ENCODE measurements at places on chromosomes 4 and X.

- no peak for DNase-seq
These were observed 14.7 kb upstream of the GPR50 start for GRCh38 chrX:151161690-151162089.

- DNase-seq = no peak
These were observed 507.8 kb upstream of the INTU start for GRCh38 chr4:127124919-127125318.

- DNase-seq = no peak
These were observed 24.4 kb upstream of the TAB3 start for GRCh38 chrX:30913492-30913891.

- DNase-seq = no peak
These were observed 575 bp downstream of the SLC25A6 start for GRCh38 chrX:1391370-1391706.

DNA sequence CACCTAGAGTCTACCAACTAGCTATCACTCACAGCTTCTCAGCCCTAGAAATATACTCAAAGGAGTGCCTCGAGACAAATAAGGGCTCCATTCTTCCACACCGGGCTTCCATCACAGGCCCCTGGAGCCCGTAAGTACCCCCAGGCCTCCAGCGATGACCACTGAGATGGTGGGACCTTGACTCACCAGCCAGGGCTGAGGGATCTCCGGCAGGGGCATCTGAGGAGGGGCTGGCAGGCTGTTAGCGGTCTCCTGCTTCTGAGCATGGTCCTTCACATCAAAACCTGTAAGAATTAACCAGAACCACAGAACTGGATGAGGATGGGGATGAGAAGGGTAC is 71.3 kb downstream of the AFAP1 start:
- no peak for DNase-seq

DNA sequence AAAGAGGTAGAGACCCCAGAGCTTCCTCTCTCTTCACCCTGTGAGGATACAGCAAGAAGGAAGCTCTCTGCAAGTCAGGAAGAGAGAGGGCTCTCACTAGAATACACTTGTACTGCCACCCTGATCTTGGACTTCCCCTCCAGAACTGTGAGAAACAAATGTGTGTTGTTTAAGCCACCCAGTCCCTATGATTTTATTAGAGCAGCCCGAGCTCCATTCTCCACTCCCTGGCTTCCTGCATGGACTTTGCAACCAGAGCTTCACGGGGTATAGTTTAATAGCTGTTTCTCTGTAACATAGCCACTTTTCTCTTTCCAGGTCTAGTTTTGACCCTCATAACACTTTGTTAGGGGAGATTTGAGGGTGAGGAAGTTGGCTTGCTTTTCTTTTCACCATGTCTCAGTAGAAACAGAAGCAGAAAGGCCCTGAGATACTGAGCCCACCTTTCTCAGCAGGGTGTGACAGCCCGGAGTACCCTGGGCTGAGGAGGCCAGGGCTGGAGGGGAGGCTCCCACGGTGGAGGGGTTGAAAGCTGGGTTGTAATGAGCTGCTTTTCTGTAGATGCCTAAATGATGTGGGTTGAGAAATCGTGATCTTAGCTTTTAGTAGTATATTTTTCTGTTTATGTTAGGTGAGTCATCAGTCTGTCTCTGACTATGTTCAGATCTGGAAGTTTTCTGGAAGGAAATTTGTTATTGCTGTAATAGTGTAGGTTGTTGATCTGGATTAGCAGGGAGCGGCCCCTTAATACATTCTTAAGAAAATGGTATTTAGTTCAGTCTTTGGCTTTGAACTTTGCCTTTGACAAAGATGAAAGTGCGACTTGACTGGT is 118.6 kb downstream of the PTTG2 start:
- no peak for DNase-seq

GRCh38 chrX:48196745-48197201 is at the start of gene SSX5:
SSX5 (minus strand) TSS chrX:48196795; CDS start chrX:48195358, 1,437 bp downstream.
- no peak for DNase-seq

GRCh38 chrX:49879656-49880277 is 483 bp downstream of the USP27X start:
- DNase-seq = no peak

DNA sequence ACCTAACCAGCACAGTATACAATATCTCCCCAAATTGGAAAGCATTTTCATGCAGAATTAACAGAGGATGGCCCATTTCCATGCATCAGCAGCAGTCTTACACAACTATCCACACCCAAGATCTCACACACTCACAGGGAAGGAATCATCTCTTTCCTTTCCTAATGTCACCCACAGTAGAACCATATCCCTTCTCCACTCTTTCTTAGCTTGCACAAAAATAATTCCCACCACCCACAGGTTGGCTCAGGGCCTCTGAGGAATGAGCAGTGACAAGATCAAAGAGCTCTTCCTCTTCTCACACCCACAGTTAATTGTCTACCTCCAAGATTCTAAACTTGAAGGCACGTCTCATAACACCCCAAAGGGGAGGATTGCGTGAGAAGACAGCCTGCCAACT is 217.7 kb upstream of the VEGFC start:
- DNase-seq = no peak

DNA sequence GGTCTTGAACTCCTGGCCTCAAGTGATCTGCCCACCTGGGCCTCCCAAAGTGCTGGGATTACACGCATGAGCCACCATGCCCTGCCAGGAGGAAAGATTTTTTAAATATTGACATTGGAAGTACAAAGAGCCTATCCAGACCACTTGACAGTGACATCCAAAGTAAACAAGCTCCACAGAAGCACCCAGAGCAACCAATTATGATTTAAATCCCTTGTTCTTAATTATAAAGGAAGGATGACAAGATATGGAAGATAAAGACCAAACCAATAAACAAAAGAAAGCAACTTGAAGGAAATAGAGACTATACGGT is 27.7 kb upstream of the RPL34 start:
- DNase-seq = no peak

GRCh38 chr4:70356185-70356584 is 4.4 kb upstream of the SMR3A start:
- no peak for DNase-seq

Measured in DMS 273 treated with DMSO at 0.1 percent for 48 hours (cell line).